ENCODE measurements at places on chromosomes 7 and 10.
A peak's percentile ranks its signal among the peaks of the same experiment; 100 is the strongest.

DNA sequence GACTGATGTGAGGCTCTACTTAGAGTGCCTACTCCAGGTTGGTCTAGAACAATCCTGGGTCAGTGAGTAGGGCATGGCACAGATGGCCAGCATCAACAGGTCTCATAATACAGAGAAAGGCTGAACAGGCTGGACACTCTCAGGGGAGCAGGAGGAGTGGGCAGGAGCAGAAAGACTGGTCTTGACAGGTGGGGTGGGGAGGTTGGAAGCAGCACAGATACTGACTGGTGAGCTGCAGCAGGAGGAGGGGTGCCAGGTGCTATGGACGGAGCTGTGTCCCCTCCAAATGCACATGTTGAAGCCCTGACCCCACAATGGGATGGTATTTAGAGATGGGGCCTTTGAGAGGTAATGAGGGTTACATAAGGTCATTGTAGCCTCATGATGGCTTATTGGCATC lies 190.4 kb upstream of the PLXNA4 start:
- DNase-seq, result peak; percentile 51

DNA sequence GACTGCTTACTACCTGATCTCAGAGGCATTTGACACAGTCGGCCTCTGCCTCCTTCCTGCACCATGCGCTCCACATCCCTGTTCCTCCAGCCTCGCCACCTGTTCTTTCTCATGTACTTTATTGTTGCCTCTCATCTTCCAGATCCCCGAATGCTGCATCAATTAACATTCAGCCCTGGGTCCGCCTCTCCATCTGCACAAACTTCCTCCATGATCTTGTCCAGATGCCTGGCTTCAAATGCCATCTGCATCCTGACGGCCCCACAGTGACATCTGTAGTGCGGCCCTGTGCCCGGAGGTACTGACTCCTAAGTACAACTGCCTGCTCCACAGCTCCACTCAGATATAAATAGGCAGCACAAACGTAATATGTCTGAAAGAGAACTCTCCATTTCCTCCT lies 51.2 kb upstream of the STK17A start:
- no peak for DNase-seq

- no peak for DNase-seq
Measured at GRCh38 chr7:137715533-137715932, 131.2 kb downstream of the DGKI start.

DNA sequence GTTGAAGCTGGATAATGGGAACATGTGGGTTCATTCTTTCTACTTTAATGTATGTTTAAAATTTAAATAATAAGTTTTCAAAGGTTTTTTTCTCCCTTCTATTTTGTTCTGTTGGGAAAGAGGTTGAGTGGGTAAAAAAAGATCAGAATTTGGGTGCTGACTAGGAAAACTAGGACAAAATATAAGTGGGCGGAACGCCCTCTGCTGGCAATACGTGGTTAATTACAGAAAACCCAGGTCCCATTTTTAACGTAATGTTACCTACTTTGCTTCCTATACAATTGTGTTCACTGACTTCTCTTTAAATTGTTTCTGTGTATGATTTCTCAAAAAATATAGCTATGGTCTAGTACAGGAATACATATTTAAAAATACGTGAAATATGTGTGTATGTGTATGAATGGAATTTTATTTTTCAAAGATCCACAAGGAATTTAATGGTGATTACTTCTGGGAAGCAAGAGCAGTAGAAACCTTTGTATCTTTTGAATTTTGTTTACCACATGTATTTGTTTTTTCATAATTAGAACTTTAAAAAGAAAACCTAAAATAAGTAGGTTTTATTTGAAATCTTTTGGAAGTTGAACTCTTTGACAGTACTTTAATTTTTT lies 8.7 kb downstream of the ECD start:
- DNase-seq, result no peak

DNA sequence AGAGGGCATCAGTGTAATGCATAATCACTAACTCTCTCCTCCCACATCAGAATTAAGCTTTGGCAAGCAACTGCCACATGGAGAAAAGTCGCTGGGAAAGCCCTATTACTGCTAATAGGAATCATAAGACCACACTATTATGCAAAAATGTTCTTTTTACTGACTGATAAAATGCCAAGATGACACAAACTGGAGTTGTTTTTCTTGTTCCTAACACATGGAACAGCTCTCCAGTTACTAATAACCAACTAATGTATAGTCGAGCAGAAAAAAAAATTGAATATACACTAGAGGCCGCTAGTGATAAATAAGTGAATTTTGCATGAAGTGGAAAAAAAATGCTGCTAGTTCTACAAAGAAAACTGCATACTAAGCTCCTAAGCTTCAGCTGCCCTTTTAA lies 165.6 kb downstream of the TPK1 start:
- DNase-seq, result no peak

- no peak for DNase-seq
Measured at GRCh38 chr7:22672846-22673680, 53.9 kb upstream of the IL6 start.

- no peak for DNase-seq
Measured at GRCh38 chr7:115233809-115234208, 311.9 kb downstream of the MDFIC start.

GRCh38 chr7:35355199-35355598 lies 101.3 kb upstream of the TBX20 start:
- no peak for DNase-seq

GRCh38 chr7:99997545-99998137 lies 17.8 kb upstream of the ZKSCAN1 start:
- DNase-seq, result no peak

DNA sequence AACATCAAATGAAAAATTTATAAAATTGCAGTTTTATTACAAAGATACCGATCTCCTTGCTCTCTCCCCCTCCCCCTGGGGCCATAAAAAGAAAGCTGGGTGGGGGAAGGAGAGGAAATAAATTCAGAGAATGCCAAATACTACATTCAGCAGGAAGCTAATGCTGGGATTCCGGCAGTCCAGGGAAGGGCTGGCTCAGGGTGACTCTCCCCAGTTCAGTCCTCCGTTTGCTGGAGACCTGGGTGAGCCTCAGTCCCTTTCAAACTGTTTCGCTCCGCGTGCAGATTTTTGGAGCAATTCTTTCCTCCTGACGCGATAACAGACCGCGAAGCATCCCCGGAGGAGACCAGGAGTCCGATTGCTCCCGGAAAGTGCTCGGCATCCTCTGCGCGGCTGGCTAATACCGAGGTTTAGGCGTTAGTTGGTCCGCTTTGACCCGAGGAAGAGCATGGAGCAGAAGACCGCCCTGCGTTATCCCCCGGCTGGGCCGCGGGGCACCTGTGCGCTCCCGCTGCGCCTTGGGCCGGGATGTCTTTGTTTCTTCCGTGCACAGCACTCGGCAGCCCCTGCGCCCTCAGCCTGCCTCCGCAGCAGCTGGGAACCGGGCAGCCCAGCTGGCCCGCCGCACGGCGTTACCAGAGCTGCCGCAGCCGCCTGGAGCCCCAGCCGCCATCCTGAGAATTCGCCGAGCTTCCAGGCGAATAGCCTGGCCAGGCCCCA lies 3.9 kb upstream of the HOXA2 start:
- peak; percentile 69 for DNase-seq

DNA sequence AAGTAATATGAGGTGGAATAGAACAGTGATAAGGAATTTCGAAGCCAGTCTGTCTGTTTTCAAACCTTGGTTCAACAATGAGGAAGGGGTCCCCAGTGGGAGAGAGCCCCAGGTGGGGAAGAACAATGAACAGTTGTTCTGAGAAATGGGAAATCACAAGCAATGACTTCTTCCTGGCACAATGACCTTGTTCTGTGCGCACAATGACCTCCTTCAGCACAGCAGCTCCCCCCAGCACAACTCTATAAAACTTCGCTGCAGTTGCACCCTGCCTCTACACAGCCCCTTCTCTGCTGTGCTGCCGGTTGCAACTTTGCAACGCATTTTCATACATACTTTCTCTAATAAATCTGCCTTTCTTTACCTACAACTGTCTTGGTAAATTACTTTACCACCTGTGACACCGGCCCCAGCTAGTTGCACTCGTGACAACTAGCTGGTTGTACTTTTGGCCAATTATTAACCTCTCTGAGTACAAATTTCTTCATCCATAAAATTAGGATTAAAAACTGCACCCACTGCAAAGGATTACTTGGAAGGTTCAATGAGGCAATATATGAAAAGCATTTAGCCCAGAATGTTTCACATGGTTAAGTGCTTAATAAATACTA lies 40.5 kb downstream of the ASB4 start:
- no peak for DNase-seq

DNA sequence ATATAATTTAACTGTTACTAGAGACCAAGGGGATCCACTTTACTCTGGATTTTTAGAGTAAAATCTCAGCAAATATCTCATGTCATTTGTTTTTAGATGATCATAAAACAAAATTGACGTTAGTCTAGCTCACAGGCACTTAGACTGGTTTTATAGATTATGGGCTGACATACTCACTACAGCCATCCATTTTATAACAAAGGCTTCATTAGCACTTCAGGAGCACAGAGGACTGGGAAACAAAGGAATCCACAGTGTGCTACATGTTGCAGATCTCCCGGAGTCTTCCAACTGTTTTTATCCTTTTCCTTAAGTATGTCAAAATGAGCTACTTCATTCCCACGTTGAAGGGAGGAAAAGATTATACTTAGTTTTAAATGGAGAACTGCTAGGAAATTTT lies 15.9 kb upstream of the SCRN1 start:
- DNase-seq, result no peak

DNA sequence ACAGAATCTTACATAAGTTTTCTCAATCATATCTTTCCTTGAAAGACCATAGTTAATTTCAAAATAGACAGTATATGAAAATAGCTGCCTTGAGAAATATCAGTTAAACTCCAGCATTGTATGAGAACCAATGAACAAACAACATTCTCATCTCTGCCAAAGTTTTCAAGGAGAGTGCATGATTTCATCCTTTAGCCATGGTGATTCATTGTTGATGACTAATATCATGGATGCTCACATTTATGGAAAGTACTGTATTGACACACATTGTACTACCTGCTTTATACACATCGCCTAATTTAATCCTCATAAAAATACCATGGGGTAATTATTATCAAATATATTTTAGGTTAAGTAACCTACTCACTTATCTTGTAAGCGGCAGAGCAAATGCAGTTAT lies 250.3 kb downstream of the CNTNAP2 start:
- DNase-seq, result no peak

GRCh38 chr10:33345236-33345635 lies 10.8 kb upstream of the NRP1 start:
- DNase-seq, result no peak

GRCh38 chr10:118668228-118668952 lies 72.9 kb upstream of the PRLHR start:
- no peak for DNase-seq

GRCh38 chr7:43888993-43889945 lies 17.1 kb downstream of the URGCP start:
- DNase-seq, result no peak

DNA sequence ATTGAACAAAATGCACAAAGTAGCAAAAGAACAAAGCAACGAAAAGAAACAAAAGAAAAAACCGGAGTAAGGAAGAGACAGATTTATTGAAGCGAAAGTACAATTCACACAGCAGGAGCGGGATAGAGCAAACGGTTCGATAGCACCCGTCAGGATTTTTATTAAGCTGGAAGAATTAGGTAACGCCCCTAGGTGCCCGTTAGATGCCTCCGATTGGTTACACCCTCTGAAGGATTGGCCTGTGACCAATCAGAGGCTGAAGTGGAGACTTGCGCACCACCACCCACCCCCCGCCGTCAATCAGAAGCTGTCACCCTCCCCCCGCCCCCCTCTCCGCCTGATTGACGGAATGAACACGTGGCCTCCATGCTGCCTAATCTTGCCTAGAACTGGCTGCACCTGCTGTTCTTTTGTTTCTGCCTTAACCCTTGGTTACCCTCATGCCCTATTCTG lies 16.8 kb downstream of the OCM2 start:
- DNase-seq, result no peak
